Activated CD8-positive, alpha-beta T cell treated with anti-CD3 and anti-CD28 coated beads for 36 hours (primary cell): ENCODE measurements at places on chromosomes 3 and 15. TPM values are rescaled to one million over a fixed set of nuclear protein-coding genes. Genes with fewer than 3 reads are reported as not detected.

Gene SLC24A5
- not detected for total RNA-seq

Gene FEZF2
- total RNA-seq, result not detected

Gene ZNF385D
- total RNA-seq, result not detected

Gene SCN11A
- not detected for total RNA-seq

Gene KBTBD12
- not detected for total RNA-seq

Gene LCTL
- not detected for total RNA-seq

Gene LYZL4
- not detected for total RNA-seq

Gene CLK3
- 168 TPM for total RNA-seq

Gene HMCES
- total RNA-seq, result 57.8 TPM

Gene RBMS3
- 2.3 TPM for total RNA-seq

Gene FBXO40
- not detected for total RNA-seq

Gene EXD1
- not detected for total RNA-seq

Gene IGSF11
- total RNA-seq, result 0.07 TPM

Gene DNAJC13
- total RNA-seq, result 32.0 TPM

Gene LRRIQ4
- not detected for total RNA-seq

Gene MEGF11
- not detected for total RNA-seq

Gene TMEM108
- total RNA-seq, result not detected

Gene RETNLB
- not detected for total RNA-seq

Gene UBA7
- 69.9 TPM for total RNA-seq

Gene CADM2
- 0.38 TPM for total RNA-seq

Gene CCDC80
- total RNA-seq, result not detected

Gene PODXL2
- total RNA-seq, result 1.1 TPM
